Activated CD4-positive, CD25-positive, alpha-beta regulatory T cell treated with anti-CD3 and anti-CD28 coated beads, Interleukin-2, amount 50 U/mL, for 72 hours (primary cell): ENCODE measurements at places on chromosomes 3 and 15.

GRCh38 chr3:121677141-121677540, 16.4 kb upstream of the HCLS1 start:
- DNase-seq, result no peak

DNA sequence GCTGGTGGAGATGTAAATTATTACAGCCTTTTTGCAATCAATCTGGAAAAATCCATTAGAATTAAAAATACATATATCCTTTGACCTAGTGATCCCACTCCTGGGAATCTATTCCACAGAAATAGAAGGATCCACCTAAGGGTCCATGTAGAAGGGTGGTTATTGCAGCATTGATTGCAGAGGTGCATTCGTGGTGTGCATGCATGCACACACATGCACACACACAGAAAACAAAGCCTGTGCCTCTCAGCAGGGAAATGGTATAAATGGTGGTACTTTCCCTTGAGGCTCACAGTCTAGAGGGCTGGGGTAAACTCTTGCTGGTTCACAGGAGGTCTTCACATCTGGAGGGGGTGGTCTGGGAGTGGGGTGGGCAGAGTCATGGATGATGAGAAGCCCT, 19.4 kb upstream of the ADPGK start:
- no peak for DNase-seq

GRCh38 chr3:117814975-117815374, 1105.4 kb downstream of the TUSC7 start:
- DNase-seq, result no peak

- no peak for DNase-seq
These were observed 35.3 kb downstream of the FSIP1 start for GRCh38 chr15:39747326-39747725.

GRCh38 chr3:122615303-122615702, 37.9 kb downstream of the PARP15 start:
- DNase-seq, result no peak

DNA sequence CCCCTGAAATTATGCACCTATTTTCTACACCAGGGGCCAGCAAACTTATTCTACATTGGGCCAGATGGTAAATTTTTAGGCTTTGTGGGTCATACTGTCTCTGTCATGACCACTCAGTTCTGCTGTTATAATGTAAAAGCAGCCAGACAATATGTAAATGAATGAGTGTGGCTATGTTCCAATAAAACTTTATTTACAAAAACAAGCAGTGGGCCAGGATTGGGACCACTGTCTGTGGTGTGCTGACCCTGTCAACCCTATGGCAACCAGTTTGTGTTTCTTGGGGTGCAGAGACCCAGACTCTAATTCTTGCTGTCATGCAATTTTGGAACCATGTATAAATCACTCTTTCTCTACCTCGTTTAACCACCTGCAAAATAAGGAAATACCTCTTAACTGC, 74.7 kb downstream of the LRIG1 start:
- DNase-seq, result no peak

DNA sequence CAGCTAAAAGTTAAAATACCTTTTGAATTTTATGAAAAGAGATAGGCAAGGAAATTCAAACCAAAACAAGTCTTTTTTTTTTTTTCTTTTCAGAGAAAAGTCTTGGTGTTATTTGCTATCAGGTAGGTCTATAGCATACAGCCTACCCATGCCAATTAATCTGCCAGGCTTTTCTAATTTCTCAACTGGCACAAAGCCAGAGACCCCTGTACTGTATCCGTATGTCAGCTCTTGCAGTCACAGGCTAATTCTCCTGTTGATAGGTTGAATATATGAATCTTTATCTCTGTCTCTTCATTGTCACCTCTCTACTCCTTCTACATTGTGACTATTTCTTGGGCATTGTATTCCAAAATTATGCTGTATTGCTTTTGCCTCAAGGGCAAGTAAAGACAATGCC, 133.4 kb downstream of the IL5RA start:
- no peak for DNase-seq

- DNase-seq, result no peak
These were observed 68.9 kb upstream of the PPP2R3A start for GRCh38 chr3:135896613-135897012.

- no peak for DNase-seq
These were observed 140.9 kb downstream of the FAM43A start for GRCh38 chr3:194826594-194826993.

- no peak for DNase-seq
These were observed 78.6 kb downstream of the TRIM42 start for GRCh38 chr3:140756240-140757016.

DNA sequence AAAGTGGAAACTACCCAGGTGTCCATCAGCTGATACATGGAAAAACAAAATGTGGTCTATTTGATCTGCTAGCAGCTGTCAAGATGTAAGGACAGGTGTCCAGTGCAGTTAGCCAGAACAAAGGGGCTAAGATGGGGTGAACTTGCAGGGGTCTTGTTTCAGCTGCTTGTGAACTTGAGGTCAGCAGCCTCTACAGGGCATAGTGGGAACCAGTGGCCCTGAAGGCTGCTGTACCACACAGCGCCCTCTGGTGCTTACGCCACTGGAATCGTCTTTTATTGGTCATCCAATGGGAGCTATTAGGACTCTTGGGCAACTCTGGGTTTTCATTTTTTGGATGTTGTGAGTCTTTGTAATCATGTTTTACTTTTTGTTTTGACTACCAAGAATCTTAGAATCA, 62.2 kb upstream of the CTSH start:
- DNase-seq, result peak; percentile 39

- DNase-seq, result no peak
These were observed 997.2 kb downstream of the DIPK2A start for GRCh38 chr3:144968750-144969350.

DNA sequence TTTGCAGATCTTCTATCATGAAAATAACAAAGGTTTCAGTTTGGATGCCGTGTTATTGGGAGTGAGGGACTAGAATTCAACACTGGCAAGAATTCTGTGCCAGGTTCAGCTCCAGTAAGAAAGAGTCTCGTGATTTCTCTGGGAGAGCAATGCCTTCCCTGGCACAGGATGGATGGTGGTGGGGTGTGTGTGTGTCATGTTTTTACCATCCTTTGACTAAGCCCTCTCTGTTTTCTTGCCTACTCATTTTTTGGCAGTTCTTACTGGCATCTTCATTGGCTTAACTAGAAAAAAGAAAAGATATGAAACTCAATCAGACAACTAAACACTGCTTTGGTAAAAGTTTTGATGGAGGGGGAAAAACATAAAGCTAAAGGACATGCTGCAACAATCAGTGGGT, 86.6 kb downstream of the FMN1 start:
- no peak for DNase-seq

GRCh38 chr3:98779541-98780335, 16.6 kb downstream of the ST3GAL6 start:
- no peak for DNase-seq
